ENCODE measurements at places on chromosomes 4 and X. TPM values are rescaled to one million over a fixed set of nuclear protein-coding genes. Genes with fewer than 3 reads are reported as not detected.

- H3K27me3 ChIP-seq, result no peaks in the 10 kb centered on the region
- no peak for DNase-seq
- no peaks in the 10 kb centered on the region for H3K4me1 ChIP-seq
Measured at GRCh38 chr4:163693776-163694175, 199.3 kb downstream of the TMA16 start.

- no peaks in the 10 kb centered on the region for H3K4me1 ChIP-seq
- no peak overlapping the region for H3K4me3 ChIP-seq
- no peaks in the 10 kb centered on the region for H3K27me3 ChIP-seq
- no peak overlapping the region for H3K27ac ChIP-seq
- H3K36me3 ChIP-seq, result no peaks in the 10 kb centered on the region
Measured at GRCh38 chr4:14364953-14365536, 637.2 kb upstream of the CPEB2 start.

DNA sequence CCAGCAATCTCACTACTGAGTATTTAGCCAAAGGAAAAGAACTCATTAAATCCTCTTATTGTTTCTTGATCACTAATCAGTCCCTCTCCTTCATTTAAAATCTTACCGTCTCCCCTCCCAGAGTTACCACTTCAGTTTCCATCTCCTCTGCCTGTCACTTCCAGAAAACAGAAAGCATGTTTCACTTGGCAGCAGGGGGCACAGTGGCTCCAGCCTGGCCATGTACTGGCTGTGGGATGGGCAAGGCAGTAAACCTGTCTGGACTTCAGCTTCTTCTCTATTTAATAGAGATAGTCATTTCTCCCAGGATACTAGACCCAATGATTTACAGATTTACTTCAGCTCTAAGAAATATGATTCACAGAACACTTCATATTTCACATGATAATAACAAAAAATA lies 63.2 kb downstream of the CD40LG start:
- peaks cover 40% of the 10 kb centered on the region for H3K36me3 ChIP-seq
- H3K4me3 ChIP-seq, result no peak overlapping the region
- peak overlapping the region; percentile 60 for H3K27ac ChIP-seq
- no peak for DNase-seq

SERTM2 gene
- not detected for total RNA-seq

DCUN1D4 gene
- total RNA-seq, result 34.9 TPM

GPC3 gene
- total RNA-seq, result 0.31 TPM

GRCh38 chr4:35970366-35970960 lies 273.9 kb downstream of the ARAP2 start:
- no peak overlapping the region for H3K4me3 ChIP-seq
- no peak overlapping the region for H3K27ac ChIP-seq
- no peaks in the 10 kb centered on the region for H3K4me1 ChIP-seq
- DNase-seq, result no peak
- H3K27me3 ChIP-seq, result peaks cover 2% of the 10 kb centered on the region

DNA sequence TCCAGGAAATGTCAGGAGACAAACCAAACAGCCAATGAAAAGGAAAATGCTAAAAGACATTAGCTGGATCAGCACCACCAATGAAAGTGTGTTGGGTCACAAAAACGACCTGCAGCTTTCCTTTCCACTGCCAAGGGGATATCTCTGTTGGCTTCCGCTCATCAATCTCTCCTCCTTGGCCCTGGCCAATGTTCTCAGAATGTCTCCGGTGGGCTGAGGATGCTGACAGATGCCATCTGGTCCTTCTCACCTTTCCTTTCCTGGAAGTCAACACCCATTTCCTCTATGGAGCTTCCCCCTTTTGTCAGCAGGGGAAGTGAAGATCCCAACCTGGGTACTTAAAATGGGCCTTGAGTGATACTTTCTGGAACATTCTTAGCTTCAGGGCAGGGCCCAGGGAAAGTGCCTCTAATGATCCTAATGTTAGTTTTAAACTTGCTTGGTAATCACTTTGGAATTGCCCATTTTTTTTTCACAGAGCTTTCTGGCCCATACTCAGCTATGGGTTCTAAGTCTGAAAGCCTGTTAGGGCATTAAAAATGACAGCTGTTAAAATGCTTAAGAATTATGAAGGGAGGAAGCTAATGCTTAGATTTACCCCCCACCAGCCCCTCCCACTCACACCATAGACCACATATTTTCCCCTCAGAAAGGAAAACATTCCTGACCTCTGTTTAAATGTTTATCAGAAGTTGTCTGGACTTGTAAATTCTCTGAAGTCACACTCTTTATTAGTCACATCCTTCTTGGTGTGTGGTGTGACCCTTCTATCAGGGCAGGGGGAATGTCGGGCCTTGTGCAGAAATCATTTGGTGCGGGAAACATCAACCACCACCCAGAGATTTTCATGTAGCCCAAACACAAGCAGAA lies 29.2 kb downstream of the IGFBP7 start:
- H3K27ac ChIP-seq, result no peak overlapping the region
- H3K4me1 ChIP-seq, result no peaks in the 10 kb centered on the region
- no peak overlapping the region for H3K4me3 ChIP-seq
- H3K27me3 ChIP-seq, result peaks cover 29% of the 10 kb centered on the region
- no peaks in the 10 kb centered on the region for H3K36me3 ChIP-seq

NEUROG2 gene
- total RNA-seq, result not detected

DNA sequence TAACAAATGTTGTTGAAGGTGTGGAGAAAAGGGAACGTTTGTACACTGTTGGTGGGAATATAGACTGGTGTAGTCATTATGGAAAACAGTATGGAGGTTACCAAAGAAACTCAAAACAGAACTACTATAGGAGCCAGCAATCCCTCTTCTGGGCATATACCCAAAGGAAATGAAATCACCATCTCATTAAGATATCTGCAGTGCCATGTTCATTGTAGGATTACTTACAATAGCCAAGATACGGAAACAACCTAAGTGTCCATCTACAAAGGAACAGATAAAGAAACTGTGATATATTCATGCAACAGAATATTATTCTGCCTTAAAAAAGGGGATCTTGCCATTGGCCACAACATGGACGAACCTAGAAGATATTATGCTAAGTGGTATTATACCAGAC lies 22.2 kb downstream of the APBB2 start:
- no peaks in the 10 kb centered on the region for H3K27me3 ChIP-seq
- H3K27ac ChIP-seq, result no peak overlapping the region
- no peak overlapping the region for H3K4me3 ChIP-seq
- H3K36me3 ChIP-seq, result no peaks in the 10 kb centered on the region

GRCh38 chrX:52341493-52341892 lies 27.3 kb upstream of the XAGE2 start:
- no peak overlapping the region for H3K4me3 ChIP-seq
- no peaks in the 10 kb centered on the region for H3K36me3 ChIP-seq
- no peak overlapping the region for H3K27ac ChIP-seq
- no peaks in the 10 kb centered on the region for H3K27me3 ChIP-seq

DNA sequence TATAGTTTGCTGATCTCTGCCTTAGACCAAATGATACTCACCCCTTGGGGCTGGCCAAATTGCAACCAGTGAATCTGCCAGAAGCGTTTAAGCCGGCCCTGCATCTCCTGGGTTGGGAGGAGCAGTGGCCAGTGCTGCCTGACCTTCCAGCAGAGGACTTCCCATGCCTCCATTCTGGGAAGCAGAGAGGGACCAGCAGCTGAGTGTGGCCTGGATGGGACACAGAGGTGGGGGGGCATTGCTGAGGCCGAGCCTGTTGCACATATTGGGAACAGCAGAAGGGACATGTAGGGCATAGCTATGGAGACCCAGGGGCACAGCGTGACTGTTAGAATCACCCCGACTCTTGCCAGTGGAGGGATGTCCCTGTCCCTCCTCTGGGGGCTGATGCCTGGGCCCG lies 93.3 kb downstream of the CPZ start:
- no peak for DNase-seq
- no peaks in the 10 kb centered on the region for H3K4me1 ChIP-seq
- H3K36me3 ChIP-seq, result no peaks in the 10 kb centered on the region
- H3K27me3 ChIP-seq, result no peaks in the 10 kb centered on the region
- H3K27ac ChIP-seq, result no peak overlapping the region
- no peak overlapping the region for H3K4me3 ChIP-seq

- no peaks in the 10 kb centered on the region for H3K4me1 ChIP-seq
- H3K27me3 ChIP-seq, result no peaks in the 10 kb centered on the region
- peaks cover 3% of the 10 kb centered on the region for H3K36me3 ChIP-seq
- H3K4me3 ChIP-seq, result no peak overlapping the region
- no peak overlapping the region for H3K27ac ChIP-seq
- no peak for DNase-seq
Measured at GRCh38 chrX:16664074-16664473, 14.1 kb downstream of the S100G start.

DNA sequence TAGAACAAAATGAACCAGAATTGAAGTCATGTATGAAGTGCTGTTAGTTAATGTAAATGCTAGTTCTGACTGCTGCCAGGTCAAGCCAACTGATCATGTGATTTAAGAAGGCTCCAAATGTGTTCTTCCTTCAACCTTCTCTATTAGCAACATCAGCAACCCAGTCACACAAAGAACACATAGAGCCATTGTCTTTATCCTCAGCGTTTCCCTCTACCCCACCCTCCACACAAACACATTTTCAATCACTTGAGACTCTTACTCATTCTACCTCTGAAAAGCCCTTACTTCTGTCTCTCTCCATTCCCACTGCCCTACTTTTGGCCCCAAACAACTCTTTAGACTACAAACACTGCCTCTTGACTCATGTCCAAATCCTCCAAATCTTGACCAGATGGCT lies 89.7 kb upstream of the KDR start:
- no peak overlapping the region for H3K4me3 ChIP-seq
- no peaks in the 10 kb centered on the region for H3K36me3 ChIP-seq
- no peaks in the 10 kb centered on the region for H3K27me3 ChIP-seq
- H3K4me1 ChIP-seq, result no peaks in the 10 kb centered on the region

ADH7 gene
- total RNA-seq, result not detected

CHRNA9 gene
- 0.82 TPM for total RNA-seq

DNA sequence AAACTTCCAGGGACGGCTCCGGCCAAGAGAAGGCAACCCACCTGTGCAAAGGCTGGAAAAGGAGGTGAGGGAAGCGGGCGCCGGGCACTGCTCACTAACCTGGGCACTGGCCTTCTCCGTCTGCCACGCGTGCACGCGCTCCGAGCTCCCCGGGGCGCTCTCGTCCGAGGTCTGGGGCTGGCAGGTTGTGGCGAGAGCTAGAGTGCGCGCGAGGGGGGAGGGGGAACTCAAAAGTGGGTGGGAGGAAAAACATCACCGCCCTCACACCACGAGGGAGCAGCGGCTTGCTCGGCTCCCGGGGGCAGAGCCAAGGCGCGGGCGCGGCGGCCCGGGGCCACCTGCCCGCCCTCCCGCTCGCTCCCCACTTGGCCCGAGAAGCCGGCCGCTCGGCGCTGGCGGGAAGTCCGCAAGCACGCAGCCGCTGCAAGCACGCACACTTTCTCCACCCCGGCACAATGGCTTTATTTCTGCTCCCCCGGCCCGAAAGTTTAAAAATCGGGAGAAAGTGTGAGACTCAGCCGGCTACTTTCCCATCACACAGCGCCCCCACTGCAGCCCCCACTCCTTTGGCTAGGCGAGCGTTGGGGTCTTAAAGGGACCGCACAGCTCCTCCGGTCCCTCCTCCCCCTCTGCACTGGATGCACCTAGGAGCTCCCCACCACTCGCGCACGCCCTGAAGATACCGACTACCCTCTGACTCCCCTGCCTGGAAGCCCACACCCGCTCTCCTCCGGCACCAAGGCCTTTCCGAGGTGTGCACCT lies at the start of gene CHRDL1:
CHRDL1 (minus strand) TSS at position 173 of the 762 bp plus-strand sequence. CDS start 3,636 bp downstream, outside the sequence.
- peak; percentile 20 for DNase-seq
- no peaks in the 10 kb centered on the region for H3K36me3 ChIP-seq
- peaks cover 9% of the 10 kb centered on the region for H3K27me3 ChIP-seq
- H3K4me1 ChIP-seq, result no peaks in the 10 kb centered on the region
- peak within 1 kb of the TSS; percentile 34 for H3K4me3 ChIP-seq

GRCh38 chrX:111680988-111681779 lies at the start of gene ALG13:
TSS of gene ALG13 (plus strand) at chrX:111681170. CDS start at chrX:111681219, 49 bp downstream.
- H3K27ac ChIP-seq, result peak within 1 kb of the TSS; percentile 96
- H3K36me3 ChIP-seq, result peaks cover 24% of the 10 kb centered on the region
- peak; percentile 89 for DNase-seq
- H3K4me1 ChIP-seq, result peaks cover 19% of the 10 kb centered on the region
- H3K4me3 ChIP-seq, result peak within 1 kb of the TSS; percentile 87
- no peaks in the 10 kb centered on the region for H3K27me3 ChIP-seq

PROM1 gene
- total RNA-seq, result not detected

GRCh38 chr4:106898621-106899230 lies 137.4 kb downstream of the DKK2 start:
- no peak overlapping the region for H3K27ac ChIP-seq
- no peaks in the 10 kb centered on the region for H3K4me1 ChIP-seq
- H3K4me3 ChIP-seq, result no peak overlapping the region
- H3K27me3 ChIP-seq, result no peaks in the 10 kb centered on the region

STATH gene
- total RNA-seq, result not detected

DCAF12L1 gene
- not detected for total RNA-seq

GRCh38 chr4:158625544-158625943 lies 46.1 kb downstream of the C4orf46 start:
- H3K4me3 ChIP-seq, result no peak overlapping the region
- H3K27ac ChIP-seq, result no peak overlapping the region
- no peaks in the 10 kb centered on the region for H3K4me1 ChIP-seq
- peaks cover 11% of the 10 kb centered on the region for H3K27me3 ChIP-seq
- DNase-seq, result no peak

DNA sequence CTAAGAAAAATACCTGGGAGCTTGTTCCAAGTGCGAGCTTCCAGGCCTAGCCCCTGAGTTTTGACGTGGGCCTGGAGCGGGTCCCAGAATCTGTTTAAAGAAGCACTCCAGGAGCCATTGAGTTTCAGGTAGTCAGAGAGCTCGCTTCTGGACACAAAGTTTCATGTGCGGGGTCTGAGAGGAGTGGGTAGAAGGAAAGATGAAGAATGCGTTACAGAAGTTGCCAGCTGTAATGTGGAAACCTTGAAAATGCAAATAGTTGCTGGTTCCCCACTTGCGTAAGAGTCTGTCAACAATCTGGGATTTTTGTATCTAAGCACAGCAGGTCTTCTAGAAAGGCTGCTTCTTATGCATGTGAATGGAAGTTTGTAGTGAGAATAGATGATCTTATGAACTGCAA lies 77.5 kb upstream of the CLCN4 start:
- no peak for DNase-seq
- H3K4me1 ChIP-seq, result peaks cover 17% of the 10 kb centered on the region
- H3K27me3 ChIP-seq, result no peaks in the 10 kb centered on the region
- H3K27ac ChIP-seq, result no peak overlapping the region
- peaks cover 14% of the 10 kb centered on the region for H3K36me3 ChIP-seq
- no peak overlapping the region for H3K4me3 ChIP-seq

DNA sequence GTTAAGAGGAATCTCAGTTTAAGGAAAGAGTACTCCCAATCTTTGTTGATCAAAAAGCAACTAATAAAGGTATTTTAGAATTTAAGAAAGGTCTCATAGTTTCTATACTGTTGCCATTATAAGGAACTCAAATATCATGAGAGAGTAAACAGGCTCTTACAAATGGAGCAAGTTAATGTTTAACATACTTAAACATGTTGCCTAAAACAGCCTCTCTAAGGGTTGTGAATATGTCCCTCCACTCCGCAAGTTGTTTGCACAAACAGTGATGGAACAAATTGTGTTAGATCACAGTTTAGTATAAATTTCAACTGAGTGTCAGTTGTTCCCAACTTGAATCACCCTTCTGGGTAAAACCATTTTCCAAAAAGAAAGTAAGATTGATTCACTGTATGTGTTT lies 1678.3 kb downstream of the PCDH19 start:
- no peak for DNase-seq
- no peaks in the 10 kb centered on the region for H3K4me1 ChIP-seq
- no peaks in the 10 kb centered on the region for H3K36me3 ChIP-seq
- no peak overlapping the region for H3K27ac ChIP-seq
- no peak overlapping the region for H3K4me3 ChIP-seq
- no peaks in the 10 kb centered on the region for H3K27me3 ChIP-seq

- DNase-seq, result no peak
- peaks cover 34% of the 10 kb centered on the region for H3K4me1 ChIP-seq
- H3K27me3 ChIP-seq, result no peaks in the 10 kb centered on the region
- no peak overlapping the region for H3K4me3 ChIP-seq
Measured at GRCh38 chr4:142265946-142266345, 580.2 kb downstream of the INPP4B start.

PPP1R2C gene
- not detected for total RNA-seq

MAGED4B gene
- 3.1 TPM for total RNA-seq

MAGEA10 gene
- not detected for total RNA-seq

MID1 gene
- total RNA-seq, result 0.23 TPM
